ENCODE measurements at places on chromosomes 6 and 20.
A peak's percentile ranks its signal among the peaks of the same experiment; 100 is the strongest.

GRCh38 chr6:125953502-125953875, 3.1 kb upstream of the HINT3 start:
- DNase-seq: no peak

DNA sequence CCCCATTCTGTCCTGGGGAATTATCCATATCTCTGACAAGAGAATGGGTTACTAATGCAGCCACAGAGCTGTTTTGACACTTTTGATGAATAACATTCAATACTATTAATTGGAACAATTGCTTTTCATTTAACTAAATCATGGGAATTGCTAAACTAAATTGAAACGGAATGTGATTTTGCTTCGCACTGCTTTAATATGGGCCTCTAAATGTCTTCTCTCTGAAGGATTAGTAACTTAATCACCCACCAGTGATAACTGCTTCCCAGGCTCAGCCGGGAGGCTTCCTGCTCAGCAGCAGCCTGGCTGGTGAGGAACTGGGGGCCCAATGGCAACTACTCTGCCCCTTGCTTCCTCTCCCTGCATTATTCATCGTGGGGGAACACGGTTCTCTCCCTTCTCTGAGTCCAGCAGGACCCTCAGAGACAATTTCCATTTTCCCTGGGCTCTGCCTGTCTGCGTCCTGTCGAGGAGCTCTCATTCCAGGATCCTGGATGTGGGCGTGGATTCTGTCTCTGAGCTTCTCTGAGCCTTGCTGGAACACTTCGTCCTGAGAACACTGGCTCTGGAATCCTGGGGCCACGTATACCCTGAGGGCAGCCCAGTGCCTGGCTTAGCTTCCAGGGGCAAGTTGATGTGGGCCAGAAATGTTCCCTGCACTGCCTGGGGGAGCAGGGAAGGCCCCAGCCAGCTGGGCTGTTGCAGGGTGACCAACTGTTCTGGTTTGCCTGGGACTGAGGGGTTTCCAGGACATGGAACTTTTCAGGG, 308.9 kb downstream of the DHX35 start:
- DNase-seq: no peak

DNA sequence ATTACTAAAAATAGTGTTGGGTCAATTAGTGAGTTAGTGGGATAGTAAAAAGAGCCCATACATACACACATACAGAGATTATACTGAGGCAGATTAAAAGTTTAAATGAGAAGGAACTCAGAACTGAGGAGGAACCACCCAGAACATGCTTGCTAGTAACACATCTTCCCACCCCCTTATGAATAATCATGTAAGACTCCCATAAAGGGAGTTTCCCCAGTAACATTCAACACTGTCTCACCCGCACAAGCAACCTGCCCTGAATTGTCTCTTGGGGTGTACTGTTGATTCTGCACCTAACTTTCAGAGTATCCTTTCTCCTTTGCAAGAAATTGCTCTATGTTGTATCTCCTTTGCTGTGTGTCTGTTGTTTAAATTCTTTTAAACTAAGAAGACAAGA, 11.1 kb upstream of the HLA-DQB2 start:
- DNase-seq: no peak

DNA sequence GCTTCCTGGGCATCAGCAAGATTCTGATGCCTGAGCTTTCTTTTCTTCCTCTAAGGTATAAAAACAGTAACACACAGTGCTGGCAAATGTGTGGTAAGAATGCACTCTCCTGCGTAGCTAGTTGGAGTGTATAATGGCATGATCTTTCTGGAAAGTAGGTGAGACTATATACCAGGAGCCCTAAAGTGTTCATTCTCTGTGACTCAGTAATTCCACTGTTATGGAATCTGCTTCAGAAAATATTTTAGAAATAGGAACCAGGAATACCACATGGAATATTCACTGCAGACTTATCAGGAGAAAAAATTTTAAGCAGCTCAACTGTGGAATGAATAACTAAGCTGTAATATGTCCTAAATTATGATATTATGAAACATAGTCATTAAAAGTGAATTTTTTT, 16.9 kb upstream of the CSE1L start:
- DNase-seq: no peak

DNA sequence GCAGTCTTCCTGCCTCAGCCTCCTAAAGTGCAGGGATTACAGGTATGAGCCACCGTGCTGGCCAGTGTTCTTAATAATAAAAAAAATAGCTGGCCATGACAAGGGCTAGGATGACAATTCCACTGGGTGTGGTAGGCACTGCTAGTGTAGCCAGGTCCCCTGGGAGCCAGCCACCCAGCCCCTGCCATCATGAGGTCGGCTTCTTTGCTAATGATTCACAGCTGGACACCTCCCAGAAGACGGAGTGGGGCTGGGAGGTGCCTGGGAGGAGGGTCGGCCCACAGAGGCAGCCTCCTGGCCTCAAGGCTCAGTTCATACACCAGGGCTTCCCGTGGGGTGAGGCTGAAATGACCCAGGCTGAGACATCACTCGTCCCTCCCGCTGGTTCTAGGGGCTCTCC, 230.4 kb downstream of the TAF4 start:
- DNase-seq: no peak

GRCh38 chr6:4396044-4396443, 260.7 kb upstream of the ECI2 start:
- DNase-seq: no peak

GRCh38 chr20:24836041-24836533, 113.0 kb upstream of the CST7 start:
- no peak for DNase-seq

DNA sequence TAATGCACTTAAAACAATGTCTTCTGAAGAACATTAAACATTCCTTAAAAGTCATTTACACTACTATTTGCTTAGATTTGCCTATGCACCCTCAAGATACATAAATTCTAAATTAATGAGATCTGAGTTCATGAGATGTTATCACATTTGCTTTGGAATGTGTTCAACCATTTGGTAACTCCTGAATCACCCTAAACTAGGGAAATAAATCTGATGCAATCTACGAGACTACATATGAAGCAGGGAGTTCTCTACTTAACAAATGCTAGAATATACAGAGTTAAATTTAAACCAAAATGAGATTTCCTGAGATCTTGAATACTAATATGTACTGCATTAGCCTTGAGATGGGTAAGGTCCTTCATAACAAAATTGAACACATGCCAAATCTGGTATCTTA, 170.1 kb downstream of the CLIC5 start:
- DNase-seq: no peak

DNA sequence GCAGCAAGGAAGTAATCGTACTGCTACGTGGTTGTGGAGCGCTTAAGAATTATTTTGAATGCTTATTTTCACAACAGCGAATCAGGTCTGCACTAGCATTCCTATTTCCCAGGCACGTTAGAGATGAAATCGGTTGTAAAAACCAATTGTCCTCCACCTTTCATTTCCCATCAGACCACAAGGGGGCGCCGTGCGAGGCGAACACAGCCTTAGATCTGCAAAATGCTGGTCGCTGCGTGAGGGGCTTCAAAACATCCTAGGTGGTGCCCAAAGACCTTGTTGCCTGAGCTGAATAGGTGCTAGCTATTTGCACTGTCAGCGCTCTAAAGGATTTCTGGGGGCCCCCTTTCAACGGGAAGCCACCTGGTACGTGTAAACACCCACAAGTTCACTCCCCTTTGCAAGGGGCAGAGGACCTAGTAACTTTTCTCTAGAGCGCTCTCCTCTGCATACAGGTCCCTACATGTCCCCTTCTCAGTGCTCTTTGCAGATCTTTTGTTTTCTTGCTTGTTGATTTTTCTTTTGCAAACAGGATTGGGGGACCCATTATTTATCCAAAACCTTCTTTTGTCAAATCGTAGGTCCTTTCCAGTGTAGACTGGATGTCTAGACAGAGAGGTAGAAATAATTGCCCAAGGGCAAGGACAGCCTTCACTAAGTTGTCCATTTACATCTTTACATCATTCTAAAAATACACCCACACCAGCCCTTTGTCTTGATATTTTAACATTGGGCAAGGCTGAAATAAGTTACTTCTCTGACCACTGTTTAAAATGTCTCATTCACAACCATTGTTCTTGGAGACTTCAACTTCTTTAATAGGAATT, 59.8 kb downstream of the NEDD9 start:
- peak; percentile 71 for DNase-seq

- DNase-seq: peak; percentile 8
Measured at GRCh38 chr6:73308712-73309534, 45.2 kb downstream of the DPPA5 start.

DNA sequence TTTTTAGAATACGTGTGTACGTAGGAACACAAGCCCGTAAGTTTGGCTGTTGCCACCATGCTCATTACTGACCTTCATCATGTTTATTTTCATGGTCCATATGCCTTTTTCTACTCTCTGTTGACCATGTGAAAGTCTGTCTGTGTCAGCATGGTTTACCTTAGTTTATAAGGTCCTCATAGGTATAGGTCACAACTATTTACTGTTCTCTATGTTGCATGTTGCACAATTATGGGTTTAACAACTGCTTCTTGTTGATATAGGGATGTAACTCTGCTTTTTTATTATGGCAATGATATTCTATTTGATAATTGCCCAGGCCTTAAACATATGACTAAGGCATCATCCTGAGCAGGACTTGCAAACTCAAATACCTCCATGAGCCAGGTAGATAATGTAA, 13.4 kb upstream of the RANBP9 start:
- DNase-seq: no peak

GRCh38 chr20:43746344-43747137, 19.7 kb upstream of the GTSF1L start:
- DNase-seq: peak; percentile 65

DNA sequence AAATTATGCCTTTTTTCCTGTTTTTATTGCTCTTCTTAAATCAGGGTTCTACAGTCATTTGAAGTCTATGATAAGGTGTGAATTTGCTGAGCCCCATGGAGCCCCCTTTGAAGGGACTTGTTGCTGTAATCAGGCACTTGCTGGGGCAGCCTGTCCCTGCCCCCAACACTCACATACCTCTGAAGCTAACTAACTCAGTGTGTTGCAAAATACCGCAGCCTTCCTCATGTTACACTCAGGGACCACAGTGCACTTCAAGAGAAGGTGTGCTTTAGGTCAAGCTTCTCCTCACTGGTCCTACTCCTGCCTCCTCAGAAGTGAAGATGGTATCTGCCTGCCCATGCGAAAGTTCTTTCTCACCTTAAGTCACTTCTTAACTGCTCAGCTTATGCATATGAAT, 66.1 kb upstream of the GLP1R start:
- DNase-seq: no peak

GRCh38 chr6:26388441-26388840, 5.5 kb downstream of the BTN2A2 start:
- DNase-seq: no peak

DNA sequence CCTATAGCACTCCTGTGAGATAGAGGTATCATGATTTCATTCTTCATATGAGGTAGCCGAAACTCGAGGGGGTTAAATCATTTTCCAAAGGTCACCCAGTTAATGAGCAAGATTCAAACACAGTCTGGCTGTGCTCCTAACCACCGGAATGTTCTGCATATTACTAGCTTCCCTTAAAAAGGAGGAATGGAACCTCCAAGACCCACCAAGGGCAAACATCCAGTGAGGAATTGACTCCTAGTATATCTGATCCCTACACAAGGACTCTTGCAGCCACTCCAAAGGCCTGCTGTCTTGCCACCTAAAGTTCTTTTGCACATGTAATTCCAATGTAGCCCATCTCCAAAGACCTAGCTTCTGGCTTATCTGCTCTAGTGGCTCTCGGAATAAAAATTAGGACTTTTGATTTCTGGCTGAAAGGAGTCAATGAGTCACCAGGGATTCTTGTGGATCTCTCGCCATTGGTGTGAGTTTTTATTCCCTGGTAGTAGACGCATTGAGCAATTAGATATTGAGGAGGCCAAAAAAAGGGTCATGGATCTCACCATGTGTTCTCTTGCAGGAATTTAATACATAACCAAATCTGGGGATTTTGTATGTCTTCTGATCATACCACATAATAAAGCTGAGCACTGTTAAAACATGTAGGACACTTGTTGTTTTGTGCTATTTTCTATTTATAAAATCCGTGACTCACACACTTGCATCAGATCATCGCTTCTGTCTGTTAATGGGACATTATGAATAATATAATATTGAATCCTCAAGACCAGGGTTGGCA, 9.1 kb downstream of the BCAS1 start:
- no peak for DNase-seq

DNA sequence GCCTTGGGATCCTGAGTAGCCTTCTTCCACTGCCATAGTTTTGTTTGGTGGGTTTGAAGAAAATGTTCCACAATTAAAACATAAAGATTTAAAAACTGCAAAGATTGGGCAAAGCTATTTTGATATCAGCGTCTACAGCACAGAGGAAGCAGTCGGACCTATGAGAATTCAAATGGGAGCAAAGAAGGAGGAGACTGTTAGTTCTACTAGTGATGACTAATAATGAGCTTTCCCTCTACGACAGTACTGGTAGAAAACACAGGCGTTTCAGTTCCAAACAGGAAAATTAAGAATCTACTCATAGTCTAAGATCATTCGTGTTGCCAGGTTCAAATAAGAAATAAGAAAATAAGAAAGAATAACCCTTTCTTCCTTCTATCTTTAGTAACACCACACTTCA, 121.2 kb downstream of the INSM1 start:
- no peak for DNase-seq

GRCh38 chr6:144065213-144065660, 30.1 kb downstream of the SF3B5 start:
- DNase-seq: no peak

DNA sequence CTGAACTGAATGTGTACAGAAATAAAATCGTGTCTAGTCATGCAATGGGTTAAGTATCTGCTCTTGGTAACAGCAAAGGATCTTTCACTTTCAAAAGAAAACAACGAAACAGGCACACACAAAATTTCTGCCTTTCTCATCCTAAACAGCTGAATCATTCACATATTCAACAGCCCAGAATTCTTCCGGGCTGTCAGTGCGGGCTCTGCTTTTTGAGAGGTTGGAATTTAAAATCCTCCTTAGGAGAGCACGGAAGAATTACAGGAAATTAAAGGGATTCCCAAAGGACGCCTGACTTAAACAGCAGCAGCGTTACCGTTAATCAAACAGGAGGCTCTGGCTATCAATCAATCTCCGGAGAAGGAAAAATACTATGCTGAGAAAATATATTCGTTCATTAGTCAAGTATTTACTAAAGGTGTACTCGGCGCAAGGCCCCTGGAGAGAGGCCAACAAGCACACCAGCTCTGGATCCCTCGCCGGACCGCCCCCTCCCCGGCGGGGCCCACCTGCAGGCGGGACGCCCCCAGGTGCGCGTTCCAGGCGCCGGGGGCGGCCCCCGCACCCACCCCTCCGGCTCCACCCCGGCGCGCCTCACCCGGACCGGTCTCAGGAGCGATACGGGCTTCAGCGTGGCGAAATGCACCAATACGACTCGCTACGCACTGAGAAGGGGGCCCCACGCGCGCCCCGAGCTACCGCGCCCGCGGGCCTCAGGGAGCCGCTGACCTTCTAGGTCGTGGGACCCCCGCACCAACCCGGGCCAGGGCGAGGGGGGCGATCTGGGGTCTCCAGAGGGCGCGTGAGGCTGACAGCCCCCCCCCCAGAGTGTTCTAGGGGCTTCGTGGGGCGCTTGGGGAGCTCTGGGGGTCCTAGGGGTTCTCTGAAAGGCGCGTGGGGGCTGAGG, 1.0 kb downstream of the NAPB start:
- peak; percentile 68 for DNase-seq
